Uterus (tissue), 4 donors: ENCODE measurements at places on chromosomes 5 and 9. TPM values are rescaled to one million over a fixed set of nuclear protein-coding genes. Genes with fewer than 3 reads are reported as not detected.

The DDX4 gene
- total RNA-seq = not detected

The CHSY3 gene
- 22.1 TPM for total RNA-seq

The SPINK6 gene
- total RNA-seq = not detected

The NXNL2 gene
- 6.9 TPM for total RNA-seq

The SLC9A3 gene
- total RNA-seq = 1.5 TPM

The HACD4 gene
- under 0.01 TPM for total RNA-seq

The SMIM33 gene
- total RNA-seq = not detected

The SAXO1 gene
- total RNA-seq = 0.37 TPM

The ZNF354C gene
- total RNA-seq = 5.9 TPM

The FBP2 gene
- not detected for total RNA-seq

GRCh38 chr5:548256-548655, 24.0 kb upstream of the SLC9A3 start:
- no peak for DNase-seq

DNA sequence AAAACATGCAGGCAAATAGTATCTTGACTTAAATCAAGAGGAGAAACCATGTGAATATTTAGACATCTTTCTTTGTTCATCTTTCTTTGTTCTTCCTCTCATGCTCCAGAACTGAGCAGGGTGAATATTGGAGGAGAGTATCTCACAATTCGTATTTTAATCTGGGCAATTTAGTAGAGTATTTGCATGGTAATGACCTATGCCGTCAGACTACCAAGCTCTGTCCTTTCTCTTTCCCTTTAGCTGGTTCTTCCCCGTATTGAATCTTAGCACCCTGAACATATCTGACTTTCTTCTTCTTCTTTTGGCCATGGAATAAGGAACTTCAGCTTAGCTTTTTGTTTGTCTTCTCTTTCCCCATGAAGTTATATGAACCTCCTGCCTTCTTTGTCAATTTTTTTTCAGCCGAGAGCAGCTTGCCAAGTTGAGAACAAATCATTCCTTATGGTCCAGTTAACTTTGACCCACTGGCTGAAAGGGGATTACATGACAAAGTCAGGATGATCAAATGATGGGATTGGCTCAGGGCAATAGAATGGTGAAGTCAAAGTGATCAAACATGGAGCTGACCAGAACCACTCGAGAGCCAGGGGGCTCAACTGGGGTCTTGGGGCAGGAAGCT, 95.8 kb downstream of the DAPK1 start:
- DNase-seq = no peak

- no peak for DNase-seq
These were observed at the start of gene CDKN2A for GRCh38 chr9:21993893-21994555. CDKN2A (minus strand) TSS chr9:21994392.

DNA sequence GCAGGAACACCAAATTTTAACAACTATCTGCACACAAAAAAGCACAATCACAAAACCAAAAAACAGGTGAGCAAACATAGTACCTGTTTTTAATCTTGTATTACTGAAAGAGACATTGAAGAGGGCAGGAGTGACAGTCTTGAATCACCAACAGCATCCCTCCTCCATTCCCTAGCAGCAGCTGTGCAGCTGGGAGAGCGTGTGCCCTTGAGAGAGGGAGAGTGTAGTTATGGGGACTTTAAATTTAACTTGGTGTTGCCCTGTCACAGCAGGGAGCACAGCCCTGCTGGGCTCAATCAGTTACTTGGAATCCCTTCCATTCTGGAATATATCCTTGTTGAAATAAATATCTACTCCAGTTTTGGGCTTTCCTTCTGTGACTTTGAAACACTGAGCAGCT, 1938.7 kb upstream of the NUDT12 start:
- DNase-seq = no peak

DNA sequence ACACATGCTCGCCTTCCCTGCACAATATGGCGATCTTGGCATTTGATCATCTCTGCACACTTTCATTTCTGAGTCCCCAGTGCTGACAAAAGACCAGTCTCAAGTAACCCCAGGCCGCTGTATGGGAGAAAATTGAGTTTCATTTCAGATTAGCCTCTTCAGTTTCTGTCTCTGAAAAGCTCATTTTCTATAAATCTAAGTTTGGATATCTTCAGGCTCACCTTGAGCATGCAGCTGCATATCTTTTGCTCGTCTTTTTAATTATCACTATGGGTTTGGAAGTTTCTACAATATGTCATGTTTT, 169.1 kb upstream of the MAST4 start:
- DNase-seq = no peak

DNA sequence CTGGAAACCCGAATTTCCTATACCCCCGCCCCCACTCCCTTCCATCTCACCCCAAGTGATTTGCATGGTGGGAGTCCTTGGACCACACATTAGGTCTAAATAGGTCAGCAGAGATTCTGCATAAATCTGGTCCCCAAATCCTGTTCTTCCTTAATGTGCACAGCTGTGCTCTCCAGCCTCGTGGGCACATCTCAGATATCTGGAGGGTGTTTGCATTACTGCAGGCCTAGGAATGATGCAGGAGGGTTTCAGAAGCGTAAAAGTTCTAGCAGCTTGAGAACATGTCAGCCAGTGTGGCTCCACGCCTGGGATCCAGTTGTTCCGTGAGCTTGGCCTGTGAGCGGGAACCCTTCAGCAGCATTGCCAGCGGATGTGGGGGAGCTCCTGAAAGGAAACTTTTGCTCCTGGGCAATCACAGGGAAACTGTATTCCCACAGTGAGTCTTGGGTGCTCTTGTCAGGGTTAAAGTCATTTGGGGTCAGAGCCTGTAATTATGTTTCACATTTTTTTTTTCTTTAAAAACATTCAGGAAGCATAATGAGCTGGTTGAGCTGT, 12.9 kb downstream of the ARHGAP26 start:
- peak; percentile 87 for DNase-seq

GRCh38 chr9:22913518-22913917, 466.9 kb downstream of the DMRTA1 start:
- DNase-seq = no peak

- no peak for DNase-seq
These were observed 1314.1 kb upstream of the C9orf72 start for GRCh38 chr9:28887188-28887884.

GRCh38 chr5:34516686-34517085, 139.4 kb upstream of the RAI14 start:
- DNase-seq = no peak

- peak; percentile 18 for DNase-seq
These were observed 113.8 kb upstream of the ANKRD55 start for GRCh38 chr5:56346741-56347535.

DNA sequence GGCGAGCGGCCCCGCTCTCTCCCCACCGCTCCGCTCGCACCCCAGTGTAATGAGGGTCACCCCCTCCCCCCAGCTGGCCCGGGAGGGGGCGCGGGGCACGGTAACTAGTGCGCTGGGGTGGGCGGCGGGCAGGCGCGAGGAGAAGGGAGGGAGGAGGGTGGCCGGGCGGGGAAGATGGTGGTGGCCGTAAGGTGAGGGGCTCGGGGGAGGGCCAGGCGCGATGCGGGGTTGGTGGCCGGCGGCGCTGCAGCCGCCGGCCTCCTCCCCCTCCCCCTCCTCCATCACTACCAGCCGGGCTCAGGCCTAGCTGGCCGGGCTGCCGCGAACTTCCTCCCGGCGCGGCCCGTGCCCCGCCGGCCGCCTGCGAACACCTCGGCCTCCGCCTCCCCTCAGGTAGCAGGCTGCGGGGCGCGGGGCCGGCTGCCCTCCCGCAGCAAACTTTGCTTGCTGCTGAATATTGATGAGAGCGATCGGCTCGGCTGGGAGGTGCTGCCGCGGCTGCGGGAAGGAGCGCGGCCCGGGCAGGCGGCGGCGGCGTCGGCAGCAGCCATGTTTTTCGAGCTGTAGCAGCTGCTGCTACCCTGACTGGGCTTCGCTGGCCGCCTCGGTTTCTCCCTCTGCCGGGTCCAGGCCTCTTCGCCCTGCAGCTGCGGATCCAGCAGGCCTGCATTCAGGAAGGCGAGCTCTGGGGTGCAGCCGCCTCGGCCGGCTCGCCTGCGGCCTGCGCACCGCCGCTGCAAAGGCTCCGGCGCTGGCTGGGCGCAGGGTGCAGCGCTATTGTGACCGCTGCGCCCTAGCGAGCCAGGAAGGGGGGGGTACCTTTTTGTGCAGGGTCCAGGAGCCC, 502 bp downstream of the NSD1 start:
- peak; percentile 57 for DNase-seq

GRCh38 chr9:72951520-72952380, 1.1 kb downstream of the ALDH1A1 start:
- DNase-seq = no peak

DNA sequence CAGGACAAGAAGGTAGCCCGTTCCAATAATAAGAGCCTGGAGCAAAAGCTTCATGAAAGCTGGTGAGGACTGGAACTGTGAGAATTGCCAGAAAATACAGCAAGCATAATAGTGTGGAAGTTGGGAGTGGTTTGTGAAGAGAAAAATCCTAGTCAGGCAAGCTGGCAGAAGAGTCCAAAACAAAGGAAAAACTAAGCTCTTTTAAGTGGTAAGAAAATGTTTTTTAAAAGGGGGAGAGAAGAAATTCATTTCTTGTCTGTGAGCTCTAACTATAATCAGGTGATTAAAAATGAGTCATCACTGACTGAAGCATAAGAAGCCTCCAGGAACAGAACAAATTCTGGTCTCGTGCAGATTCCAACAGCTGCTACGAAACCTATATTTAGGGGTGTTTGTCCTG, 102.6 kb downstream of the CAAP1 start:
- no peak for DNase-seq

DNA sequence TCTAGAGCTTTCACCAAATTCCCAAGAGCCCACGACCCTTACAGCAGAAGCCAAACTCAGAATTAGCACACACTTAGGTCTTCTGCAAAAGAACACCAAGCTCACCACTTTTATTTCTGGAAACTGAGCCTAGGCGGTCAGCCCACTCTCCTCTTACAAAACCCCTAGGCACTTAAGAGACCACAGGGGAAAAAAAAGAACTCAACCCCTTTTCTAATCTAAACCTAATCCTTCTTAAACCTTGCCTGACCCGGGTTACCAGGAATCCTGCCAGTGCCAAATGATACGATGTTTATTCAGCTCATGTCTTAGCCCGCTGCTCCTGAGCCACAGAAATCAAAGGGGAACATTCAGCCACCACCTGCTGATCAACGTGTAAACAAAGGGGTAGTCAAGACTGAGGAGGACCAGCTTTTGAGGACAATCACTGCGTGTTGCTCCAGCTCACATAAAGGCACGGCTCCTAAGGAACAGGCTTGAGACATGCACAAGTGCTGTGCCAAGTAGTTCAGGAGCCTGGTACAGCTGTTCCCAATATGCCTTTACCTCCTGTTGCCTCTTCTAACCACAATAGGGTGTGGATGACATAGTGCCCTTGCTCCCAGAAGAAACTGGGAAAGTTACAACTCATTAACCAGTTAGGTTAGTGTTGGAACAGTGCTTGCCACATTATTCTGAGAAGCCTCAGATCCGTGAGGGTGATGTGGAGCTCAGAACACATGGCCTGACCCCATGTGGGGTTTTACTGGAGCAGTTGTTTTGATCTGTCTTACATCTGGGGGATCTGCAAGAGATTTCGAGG, 49.3 kb downstream of the ZFAND5 start:
- DNase-seq = no peak

DNA sequence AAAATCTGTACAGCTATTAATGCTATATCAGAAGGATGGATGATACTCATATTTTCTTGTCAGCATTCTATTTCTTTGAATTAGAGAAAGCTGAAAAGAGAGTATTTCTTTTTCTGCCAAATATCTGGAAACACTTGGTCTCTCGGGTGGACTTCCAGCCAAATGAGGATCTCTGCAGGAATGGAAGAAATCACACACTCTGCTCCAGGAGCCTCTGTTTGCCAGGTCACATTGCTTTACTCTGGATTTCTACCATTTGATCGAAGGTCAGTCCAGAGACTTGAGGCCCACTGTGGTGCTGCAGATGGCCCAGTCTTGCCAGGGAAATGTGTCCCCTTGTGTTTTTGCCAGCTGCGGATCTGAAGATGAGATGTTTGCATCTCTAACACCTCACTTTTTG, 154.1 kb downstream of the PCSK1 start:
- no peak for DNase-seq

GRCh38 chr9:132983491-132984201, 5.2 kb downstream of the GFI1B start:
- no peak for DNase-seq

GRCh38 chr5:133709209-133709725, 96.9 kb upstream of the FSTL4 start:
- no peak for DNase-seq

DNA sequence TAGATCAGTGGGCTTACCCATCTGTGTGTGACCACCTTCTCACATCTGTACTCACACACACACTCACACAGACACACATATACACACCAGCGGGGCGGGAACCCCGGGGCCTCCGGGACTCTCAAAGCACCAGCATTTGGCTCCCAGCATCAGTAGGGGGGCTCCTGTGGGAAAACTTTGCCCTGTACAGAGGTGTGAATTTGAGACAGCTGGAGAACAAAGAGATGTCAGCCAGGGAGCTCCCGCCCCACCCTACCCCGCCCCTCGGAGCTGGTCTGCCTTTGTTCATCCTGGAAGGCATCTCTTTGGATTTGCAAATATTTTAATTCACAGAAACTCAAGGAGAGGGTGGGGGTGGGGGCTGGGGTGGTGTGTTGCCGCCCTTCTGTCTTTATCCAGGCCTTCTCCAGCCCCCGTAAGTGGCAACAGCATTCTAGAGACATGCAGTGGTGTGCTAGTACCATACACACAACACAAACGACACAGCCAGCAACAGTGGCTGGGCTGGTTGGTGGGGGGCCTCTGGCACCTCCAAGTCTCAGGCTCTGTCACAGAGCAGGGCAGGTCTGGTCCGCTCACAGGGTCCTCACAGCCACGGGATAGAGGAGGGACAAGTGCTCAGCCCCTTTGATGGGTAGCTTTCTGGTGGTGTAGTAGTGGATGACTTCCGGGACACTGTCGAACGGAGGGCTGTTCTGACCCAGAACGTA, 15.5 kb upstream of the SLC25A51 start:
- no peak for DNase-seq

GRCh38 chr5:32803656-32804055, 92.5 kb downstream of the NPR3 start:
- DNase-seq = no peak

GRCh38 chr9:137757613-137758029, 120.0 kb upstream of the CACNA1B start:
- no peak for DNase-seq

DNA sequence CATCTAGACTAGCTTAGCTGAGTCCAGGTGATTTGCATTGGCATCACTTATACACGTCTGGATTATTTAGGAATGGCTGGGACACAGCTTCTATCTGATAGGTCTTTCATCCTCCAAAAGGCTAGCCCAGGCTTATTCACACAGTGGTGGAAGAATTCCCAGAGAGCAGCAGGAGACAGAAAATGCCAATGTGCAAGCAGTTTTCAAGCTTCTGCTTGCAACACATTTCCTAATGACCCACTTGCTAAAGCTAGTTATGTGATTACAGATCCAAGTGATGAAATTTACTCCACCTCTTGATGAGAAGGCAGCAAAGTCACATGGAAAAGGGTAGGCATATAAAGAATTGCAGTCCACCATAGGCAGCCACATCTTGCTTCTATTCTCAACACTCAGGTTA, 44.2 kb upstream of the MAST4 start:
- no peak for DNase-seq
